Inflammatory macrophage (primary cell): ENCODE measurements at places on chromosomes 5 and 9.
A peak's percentile ranks its signal among the peaks of the same experiment; 100 is the strongest.

DNA sequence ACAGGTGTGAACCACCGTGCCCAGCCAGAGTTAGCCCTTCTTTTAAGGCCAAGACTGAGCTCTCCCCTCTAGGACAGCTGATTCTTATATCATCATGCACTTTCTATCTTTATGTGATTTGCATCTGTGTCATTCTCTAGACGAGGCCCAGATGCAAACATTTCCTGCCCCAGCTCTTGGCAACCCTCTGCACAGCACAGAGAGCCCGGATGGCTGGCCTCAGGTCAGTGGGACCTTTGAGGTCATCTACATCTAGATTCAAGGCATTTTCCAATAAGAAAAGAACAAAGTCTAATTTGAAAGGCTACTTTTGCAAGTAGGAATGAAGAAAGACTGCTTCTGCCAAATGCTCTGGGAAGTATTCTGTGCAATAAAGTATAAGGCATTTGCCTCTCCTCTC is 109.0 kb upstream of the DAB2 start:
- DNase-seq: no peak

- DNase-seq: no peak
Measured at GRCh38 chr5:135304352-135305221, 94.4 kb downstream of the MACROH2A1 start.

DNA sequence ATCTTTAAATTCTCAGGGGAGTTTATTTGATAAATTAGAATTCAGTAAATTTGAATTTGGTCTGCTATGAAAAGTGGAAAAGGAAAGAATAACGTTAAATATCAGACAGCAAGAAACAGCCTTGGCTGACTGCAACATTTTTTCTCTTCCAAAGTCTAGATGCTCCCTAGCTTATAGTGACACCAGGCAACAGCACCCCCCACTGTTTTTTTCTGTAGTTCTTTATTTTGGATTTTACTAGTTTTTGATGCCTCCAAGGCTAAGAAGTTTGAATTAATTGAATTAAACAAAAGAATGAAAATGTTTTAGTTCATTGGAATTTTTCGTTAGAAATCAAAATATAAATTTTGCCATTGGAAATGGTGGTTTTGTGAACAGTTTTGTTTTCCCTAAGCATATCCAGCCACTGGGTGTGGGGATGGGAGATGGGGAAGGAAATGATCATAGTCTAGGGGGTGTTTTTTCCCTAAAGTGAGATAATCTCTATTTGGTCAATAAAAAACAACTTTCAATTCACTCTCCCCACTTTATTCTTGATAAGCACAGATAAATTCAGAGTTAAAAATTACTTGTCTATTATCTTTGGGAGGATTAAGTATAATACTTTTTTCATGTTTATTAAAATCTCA is 199.3 kb upstream of the CD180 start:
- no peak for DNase-seq

DNA sequence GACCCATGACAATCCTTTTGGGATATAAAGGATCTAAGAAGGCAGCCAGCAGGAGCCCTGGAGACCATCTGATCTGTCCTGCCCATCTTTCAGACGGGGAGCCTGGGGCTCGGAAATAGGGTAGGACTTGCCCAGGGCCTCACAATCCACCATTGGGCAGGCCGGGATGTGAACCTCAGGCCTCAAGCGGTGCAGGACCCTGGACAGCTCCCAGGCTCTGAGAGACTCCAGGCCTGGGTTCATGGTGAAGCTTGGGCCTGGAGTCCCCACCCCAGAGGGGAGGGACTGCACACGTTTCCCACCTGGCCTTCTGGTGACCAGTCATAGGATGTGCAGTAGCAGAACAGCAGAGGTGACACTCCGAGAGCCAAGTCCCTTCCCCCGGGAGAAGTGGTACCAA is 36.6 kb upstream of the RAPGEF1 start:
- peak; percentile 13 for DNase-seq

DNA sequence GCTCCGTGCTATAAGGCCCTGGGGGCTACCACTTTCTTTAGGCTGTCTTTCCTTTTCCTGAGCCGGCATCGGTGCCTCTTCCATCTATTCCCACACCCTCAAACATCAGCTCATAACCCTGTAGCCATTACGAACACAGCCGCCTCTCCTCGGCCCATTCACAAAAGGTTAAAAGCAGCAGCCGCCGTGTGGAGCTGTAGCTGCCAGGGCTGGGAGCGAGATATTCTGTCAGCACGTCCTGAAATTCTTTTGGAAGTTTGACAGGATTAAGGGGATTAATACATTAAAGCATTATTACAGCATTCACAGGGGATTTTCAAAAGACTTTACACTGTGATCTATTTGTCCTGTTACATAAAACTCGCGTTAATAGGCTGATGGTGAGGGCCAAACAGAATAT is 428.2 kb downstream of the CDK5RAP2 start:
- DNase-seq: no peak

- DNase-seq: no peak
Measured at GRCh38 chr5:149851211-149851610, 93.4 kb downstream of the PDE6A start.
